ENCODE measurements at places on chromosomes 13 and 19. TPM values are rescaled to one million over a fixed set of nuclear protein-coding genes. Genes with fewer than 3 reads are reported as not detected.

FFAR2 gene
- total RNA-seq: not detected

PEG3 gene
- total RNA-seq: 0.12 TPM

GRCh38 chr13:105345730-105346129 lies 1189.7 kb downstream of the EFNB2 start:
- DNase-seq: no peak

GRCh38 chr13:100528820-100529219 lies 59.8 kb downstream of the GGACT start:
- no peak for DNase-seq

DNA sequence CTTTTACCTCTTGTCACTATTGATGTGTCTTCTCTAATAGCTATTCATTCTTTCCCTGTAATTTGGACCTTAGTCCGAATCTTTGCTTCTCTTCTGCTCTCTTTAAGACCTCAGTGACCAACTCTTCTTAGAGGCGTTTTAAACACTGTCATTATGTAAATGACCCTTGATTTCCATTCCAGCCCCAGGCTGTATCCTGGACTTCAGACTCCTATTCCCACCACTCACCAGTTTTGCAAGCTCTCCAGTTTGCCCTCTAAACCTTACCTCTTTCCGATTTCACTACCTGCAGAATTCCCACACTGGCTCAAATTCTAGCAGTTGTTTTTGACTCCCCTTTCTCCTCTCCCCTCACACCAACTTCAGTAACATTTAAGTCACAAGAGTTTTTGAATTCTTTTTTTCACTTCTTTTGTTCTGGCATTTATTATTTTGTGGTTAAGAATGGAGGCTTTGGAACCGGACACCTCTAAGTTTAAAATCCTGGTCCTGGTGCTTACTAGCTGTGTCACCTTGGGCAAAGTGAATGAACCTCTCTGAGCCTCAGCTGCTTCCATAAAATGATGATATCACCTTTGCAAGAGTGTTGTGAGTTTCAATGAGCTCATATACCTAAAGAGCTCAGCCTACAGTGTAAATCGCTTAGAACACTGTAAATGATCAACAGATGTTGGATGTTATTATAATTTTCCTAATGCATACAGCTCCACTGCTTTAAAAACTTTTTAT lies 13.6 kb upstream of the HMGB1 start:
- no peak for DNase-seq

LILRA6 gene
- not detected for total RNA-seq

SYT3 gene
- 0.72 TPM for total RNA-seq

DNA sequence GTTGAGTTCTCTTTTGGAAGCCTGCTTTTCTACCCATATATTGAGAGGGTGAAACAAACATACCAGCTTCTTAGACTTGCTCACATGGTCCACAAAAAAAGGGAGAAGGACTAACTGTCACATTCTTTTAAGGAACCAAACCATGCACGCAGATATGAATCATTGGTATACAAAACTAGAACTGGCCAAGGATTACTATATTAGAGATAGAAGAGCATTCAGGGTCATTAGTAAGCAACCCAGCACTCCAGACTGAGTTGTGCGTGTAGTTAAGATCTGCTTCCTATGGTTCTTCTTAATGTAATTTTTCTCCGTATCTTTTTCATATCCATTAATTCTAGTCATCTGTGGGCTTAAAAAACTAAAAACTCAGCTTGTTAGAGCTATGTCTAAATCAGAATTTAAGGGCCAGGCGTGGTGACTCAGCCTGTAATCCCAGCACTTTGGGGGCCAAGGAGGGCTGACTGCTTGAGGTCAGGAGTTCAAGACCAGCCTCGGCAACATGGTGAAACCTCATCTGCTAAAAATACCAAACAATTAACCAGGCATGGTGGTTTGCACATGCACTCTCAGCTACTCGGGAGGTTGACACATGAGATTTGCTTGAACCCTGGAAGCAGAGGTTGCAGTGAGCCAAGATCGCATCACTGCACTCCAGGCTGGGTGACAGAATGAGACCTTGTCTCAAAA lies 19.6 kb downstream of the ALG5 start:
- DNase-seq: no peak

ZC3H13 gene
- 39.6 TPM for total RNA-seq

DNA sequence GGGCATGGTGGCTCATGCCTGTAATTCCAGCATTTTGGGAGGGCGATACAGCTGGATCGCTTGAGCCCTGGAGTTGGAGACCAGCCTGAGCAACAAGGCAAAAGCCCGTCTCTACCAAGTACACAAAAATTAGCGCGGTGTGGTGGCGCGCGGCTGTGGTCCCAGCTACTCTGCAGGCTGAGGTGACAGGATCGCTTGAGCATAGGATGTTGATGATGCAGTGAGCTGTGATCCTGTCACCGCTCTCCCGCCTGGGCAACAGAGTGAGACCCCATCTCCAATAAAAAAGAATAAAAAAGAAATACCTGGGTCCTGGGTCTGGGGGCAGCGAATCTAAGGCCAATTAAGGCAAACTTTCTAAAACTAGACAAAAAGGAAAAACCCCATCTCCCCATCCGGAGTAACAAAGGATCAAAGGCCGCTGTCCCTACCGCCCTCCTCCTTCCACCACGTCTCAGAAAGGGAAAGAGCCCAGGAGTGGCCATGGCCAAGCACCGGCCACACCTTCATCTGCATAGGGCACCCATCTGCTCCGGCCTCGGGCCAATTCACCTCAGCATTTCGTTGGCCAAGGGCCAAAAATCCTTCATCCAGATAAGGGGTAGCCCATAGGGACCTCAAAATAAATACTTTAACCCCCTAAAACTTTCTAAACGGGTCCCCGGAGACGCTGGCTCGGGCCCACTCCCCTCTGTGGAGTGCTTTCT lies 851 bp downstream of the ZNF320 start:
- no peak for DNase-seq

DNA sequence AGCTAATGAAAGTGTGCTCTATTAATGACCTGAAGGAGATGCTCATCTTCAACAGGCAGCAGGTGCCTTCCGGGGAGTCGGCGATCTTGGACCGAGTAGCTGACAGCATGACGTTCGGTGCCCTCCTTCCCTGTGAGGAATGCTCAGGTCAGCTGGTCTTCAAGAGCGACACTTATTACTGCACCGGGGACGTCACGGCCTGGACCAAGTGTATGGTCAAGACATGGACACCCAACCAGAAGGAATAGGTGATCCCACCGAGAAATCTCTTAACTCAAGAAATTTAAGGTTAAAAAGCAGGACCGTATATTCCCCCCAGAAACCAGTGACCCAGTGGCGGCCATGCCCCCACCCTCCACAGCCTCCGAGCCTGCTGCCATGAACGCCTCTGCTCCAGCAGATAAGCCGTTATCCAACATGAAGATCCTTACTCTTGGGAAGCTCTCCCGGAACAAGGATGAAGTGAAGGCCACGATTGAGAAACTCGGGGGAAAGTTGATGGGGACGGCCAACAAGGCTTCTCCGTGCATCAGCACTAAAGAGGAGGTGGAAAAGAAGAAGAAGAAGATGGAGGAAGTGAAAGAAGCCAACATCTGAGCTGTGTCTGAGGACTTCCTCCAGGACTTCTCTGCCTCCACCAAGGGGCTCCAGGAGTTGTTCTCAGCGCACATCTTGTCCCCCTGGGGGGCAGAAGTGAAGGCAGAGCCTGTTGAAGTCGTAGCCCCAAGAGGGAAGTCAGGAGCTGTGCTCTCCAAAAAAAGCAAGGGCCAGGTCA lies 22.8 kb upstream of the ANKRD10 start:
- no peak for DNase-seq

TYROBP gene
- total RNA-seq: 1.3 TPM

DNA sequence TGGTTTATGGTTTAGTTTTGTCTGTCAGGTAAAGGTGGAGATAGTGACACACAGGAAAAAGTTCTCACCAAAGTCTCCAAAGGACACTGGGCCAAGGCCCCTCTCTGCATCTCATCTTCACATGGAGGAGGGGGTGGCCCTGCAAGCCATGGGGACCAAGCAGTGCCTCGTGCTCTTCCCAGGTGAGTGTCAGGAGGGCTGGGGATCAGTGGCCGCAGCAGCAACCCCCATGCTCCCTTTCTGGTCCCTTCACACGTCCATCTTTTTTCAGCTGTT lies 88.0 kb downstream of the RGCC start:
- DNase-seq: no peak

GRCh38 chr13:66780814-66781213 lies 449.3 kb downstream of the PCDH9 start:
- no peak for DNase-seq

DNA sequence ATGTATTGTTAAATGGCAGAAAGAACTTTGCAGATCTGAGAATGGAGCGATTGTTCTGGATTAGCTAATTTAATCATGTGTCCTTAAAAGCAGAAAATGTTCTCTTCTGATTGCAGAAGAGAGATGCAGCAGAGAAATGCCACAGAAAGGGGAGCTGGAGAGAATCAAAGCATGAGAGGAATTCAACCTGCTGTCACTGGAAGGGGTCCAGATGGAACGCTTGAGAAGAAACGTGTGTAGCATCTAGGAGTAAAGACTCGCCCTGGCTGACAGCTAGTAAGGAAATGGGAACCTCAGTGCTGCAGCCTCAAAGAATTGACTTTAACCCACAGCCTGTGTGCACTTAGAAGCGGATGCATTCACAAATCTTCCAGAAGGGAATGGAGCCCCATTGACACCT lies 502.8 kb downstream of the KLF12 start:
- DNase-seq: no peak

- no peak for DNase-seq
These were observed 15.6 kb downstream of the ELL start for GRCh38 chr19:18506101-18506930.

DNA sequence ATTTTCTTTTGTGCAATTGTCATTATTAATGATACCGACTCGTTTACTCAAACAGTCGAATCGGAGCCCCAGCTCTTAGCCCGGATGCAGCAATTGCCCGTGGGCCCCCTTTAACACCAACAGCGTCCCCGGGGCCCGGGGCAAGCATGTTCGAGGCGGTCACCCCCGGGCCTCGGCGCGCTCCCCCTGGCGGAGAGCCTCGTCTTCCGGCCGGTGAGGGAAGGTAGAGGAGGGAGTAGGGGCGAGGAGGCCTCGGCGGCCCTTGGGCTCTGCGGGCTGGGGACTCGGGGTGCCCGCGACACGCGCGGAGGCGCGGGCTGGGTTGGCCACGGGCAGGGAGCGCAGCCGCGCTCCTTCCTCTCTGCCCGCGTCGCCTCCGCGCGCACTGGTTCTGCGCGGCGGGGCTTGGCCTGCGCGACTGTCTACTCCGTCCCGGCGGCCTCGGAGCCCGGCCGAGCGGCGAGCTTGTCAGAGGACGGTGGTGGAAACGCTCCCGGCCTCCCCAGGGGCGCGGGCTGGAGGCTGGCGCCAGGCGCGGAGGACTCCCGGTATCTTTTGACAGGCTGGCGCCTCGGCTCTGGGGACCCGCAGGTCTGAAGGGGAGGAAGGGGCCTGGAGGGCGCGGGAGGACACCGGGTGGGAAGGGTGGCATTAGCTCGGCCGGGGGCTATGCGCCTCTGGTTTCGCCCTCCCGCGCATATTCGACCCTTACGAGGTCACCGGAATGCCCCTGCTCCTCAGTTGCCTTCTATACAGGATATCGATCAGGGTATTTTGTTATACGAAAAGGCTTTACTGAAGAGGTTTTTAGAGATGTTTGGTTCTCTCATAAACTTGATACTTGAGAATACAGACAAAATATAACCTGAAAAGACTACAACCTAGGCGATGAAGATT lies 1.5 kb downstream of the BIVM start:
- DNase-seq: peak; percentile 91

ANGPTL4 gene
- 5.0 TPM for total RNA-seq

DNA sequence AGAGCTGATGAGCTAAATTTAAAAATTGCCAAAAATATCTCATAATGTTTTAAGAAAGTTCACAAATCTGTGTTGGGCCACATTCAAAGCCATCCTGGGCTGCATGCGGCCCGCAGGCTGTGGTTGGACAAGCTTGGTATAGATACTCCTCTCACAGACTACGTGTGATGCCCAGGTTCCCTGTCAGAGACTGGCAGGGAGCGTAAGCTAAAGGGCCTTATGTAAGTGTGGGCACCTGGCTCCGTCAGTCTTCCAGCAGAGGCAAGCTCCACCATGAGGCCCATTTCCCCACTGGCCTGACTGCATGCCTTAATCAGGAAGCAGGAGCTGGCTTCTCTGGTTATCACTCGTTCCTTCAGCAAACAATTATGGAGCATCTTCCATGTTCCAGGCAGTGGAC lies 200.2 kb downstream of the FOXO1 start:
- no peak for DNase-seq

LILRA1 gene
- not detected for total RNA-seq

DNA sequence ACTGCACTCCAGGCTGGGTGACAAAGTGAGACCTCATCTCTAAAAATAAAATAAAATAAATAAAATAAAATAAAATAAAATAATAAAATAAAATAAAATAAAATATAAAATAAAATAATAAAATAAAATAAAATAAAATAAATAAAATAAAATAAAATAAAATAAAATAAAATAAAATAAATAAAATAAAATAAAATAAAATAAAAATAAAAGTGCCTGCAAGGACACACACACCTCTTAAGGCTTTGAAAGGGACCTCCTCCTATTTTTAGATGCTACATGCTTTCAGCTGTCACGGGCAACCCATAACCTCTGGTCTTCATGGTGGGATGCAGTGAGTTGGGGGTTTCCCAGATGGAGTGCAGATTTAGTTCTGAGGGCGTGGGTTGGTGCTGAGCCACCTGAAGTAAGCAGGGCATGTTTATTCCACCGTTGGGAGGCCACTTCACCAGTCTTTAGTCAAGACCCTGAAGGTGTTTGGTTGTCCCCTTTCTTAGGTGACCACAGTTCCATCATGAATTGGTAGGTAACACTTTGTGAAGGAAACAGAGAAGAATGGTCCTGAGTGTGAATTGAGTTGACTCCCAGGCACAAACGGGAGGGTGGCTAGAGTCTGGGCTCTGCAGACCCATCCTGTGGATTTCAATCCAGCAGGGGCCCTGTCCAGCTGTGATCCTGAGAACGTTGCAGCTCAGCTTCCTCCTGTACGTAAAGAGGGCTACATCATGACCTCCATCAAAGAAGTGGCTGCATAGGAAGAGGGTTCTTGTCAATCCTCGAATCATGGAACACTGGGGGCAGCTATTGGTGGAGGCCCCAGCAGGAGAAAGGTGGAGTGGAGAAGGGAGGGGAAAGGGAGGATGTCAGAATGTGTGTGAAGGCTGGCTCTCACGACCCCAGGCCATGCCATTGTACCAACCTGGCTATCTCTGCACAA lies 234.2 kb downstream of the ZNF536 start:
- no peak for DNase-seq

GRCh38 chr19:31418692-31419430 lies 69.6 kb upstream of the TSHZ3 start:
- no peak for DNase-seq

PROZ gene
- not detected for total RNA-seq

GRCh38 chr19:56087647-56088496 lies 33.2 kb downstream of the ZNF787 start:
- DNase-seq: no peak

GRCh38 chr13:72505376-72505775 lies 222.1 kb downstream of the MZT1 start:
- DNase-seq: no peak
